ENCODE measurements at places on chromosomes 11 and 22.

DNA sequence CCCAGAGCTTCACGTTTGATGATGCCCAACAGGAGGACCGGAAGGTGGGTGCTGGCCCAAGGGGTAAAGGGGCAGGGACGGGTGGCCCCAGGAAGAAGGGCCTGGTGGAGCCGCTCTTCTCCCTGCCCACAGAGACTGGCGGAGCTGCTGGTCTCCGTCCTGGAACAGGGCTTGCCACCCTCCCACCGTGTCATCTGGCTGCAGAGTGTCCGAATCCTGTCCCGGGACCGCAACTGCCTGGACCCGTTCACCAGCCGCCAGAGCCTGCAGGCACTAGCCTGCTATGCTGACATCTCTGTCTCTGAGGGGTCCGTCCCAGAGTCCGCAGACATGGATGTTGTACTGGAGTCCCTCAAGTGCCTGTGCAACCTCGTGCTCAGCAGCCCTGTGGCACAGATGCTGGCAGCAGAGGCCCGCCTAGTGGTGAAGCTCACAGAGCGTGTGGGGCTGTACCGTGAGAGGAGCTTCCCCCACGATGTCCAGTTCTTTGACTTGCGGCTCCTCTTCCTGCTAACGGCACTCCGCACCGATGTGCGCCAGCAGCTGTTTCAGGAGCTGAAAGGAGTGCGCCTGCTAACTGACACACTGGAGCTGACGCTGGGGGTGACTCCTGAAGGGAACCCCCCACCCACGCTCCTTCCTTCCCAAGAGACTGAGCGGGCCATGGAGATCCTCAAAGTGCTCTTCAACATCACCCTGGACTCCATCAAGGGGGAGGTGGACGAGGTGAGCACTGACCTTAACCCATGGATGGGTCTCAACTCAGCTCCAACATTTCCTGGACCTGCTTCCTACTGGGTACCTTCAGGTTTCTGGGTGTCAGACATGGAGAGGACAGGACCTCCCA is 2.0 kb downstream of the RIC8A start:
- peak; percentile 12 for DNase-seq

DNA sequence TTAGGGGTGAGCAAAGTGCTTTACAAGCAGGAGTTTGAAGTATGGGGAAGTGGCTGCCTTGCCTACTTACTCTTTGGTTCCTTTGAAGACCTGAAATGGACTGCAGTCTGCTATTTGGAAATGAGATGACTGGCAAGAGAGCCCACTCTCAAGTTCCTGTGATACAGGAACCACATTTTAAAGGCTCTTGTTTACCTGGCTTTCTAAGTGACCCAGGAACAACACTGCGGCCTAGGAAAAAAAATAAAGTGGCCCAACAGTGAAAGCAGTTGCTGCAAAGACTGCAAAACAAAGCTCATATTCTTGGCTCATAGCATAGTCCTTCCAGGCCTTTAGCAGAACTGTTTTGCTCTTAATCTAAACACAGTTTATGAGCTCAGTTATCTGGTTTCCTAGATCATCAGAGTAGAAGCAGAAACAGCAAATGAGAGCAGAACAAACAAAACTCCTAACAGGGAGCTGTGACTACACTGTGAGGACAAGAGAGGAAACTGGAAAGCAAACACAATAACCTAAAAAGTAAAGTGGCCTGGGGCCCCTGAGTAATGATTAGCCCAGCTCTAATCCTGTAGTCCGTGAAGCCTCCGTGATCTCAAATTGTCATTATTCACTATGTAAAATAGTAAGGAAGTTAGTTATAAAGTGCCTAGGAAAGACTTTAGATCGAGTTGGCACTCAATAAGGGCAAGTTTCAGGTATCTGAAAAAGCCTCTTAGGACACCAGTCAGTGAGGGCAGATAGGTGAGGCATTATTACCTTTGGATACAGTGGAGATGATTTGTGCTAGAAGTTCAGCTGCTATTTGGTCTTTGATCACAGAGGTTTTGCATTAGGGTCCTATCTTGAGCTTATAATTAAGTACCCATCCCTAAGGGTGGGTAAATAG is 11.5 kb downstream of the CCDC117 start:
- no peak for DNase-seq

GRCh38 chr11:35321111-35321510 is 98.2 kb downstream of the SLC1A2 start:
- DNase-seq: no peak

GRCh38 chr11:35047179-35047578 is 91.8 kb upstream of the CD44 start:
- DNase-seq: no peak

- DNase-seq: no peak
Measured at GRCh38 chr22:36635483-36635882, 68.1 kb downstream of the CACNG2 start.

DNA sequence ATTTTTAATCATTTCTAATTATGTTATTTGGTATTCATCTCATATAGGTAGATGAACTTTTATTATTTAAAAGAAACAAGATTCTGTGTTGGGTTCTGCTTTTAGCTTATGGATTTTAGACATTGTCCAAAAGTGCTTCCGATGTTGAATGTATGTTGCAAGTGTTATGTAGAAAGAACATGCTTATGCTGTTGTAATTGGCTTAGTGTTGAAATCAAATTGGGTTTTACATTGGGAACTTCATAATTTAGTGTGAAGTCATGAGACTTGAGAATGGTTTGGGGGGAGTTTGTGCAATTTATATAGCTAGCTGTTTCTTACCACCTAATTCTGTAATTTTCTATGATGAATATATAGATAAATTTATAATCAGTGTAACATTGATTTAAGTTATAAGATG is 3.6 kb downstream of the MTMR3 start:
- DNase-seq: peak; percentile 49

- DNase-seq: peak; percentile 77
Measured at GRCh38 chr11:14413307-14414069, 54.5 kb upstream of the RRAS2 start.

DNA sequence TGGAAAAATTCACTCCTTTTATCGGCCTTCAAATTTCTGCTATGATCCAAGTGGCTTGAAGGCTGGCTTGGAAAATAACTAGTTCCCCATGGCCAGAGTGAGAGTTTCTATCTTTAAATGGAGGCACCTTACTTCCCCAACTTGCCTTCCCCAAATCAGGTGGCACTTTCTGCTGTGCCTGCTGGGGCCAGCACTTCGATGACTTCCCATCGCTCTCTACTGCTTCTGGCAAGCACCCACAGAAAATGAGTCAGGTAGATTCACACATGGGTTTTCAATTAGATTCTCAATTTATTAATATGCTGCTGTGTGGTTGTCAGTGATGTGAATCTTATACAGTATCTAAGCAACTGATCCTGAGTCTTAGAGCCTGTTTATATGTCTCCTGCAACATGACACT is 398.8 kb upstream of the RAG2 start:
- DNase-seq: no peak

DNA sequence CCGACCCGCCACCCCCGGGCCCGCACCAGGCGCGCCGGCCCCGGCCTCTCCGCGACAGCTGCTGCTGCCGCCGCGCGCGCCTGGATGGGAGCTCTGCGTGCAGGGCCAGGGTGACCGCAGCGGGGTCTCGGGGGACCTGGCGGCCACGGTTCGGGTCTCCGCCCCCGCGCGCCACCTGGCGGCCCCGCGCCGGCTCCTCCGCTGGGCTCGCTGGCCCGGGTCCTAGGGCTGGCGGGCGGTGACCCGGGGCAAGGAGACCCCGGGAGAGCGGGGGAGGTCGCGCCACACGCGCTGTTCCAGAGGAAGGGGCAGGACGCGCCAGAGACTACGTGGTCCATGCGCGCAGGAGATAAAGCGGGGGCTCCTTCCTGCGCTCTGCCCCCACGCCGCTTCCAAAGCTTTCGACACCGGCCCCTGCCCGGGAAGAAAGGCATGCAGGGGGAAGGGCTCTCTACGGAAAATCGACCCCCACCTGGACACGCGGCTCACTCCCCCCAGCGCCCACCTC is 562 bp downstream of the SHANK2 start:
- peak; percentile 52 for DNase-seq

- DNase-seq: no peak
Measured at GRCh38 chr11:120657306-120658070, 145.9 kb downstream of the GRIK4 start.

GRCh38 chr11:119730789-119731386 is 1.9 kb upstream of the NECTIN1 start:
- DNase-seq: no peak

GRCh38 chr11:67301951-67302516 is 1.3 kb upstream of the SSH3 start:
- no peak for DNase-seq

- no peak for DNase-seq
Measured at GRCh38 chr11:79052544-79052943, 388.3 kb downstream of the TENM4 start.

- peak; percentile 80 for DNase-seq
Measured at GRCh38 chr22:27952091-27952490, 33.0 kb upstream of the PITPNB start.

GRCh38 chr11:72704028-72704782 is 30.0 kb upstream of the PDE2A start:
- peak; percentile 44 for DNase-seq

- DNase-seq: no peak
Measured at GRCh38 chr11:101429703-101430540, 153.9 kb downstream of the TRPC6 start.

DNA sequence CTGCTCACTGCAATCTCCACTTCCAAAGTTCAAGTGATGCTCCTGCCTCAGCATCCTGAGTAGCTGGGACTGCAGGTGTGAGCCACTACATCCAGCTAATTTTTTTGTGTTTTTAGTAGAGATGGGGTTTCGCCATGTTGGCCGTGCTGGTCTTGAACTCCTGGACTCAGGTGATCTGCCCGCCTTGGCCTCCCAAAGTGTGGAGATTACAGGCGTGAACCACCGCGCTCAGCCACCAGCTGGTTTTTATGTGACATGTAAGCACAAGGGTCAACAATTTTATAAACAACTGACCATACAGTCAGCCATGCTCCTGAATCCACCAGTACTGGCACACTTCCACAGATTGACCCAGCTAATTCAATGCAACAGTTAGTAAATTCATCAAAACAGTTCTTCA is 526.3 kb upstream of the LRRC4C start:
- no peak for DNase-seq

DNA sequence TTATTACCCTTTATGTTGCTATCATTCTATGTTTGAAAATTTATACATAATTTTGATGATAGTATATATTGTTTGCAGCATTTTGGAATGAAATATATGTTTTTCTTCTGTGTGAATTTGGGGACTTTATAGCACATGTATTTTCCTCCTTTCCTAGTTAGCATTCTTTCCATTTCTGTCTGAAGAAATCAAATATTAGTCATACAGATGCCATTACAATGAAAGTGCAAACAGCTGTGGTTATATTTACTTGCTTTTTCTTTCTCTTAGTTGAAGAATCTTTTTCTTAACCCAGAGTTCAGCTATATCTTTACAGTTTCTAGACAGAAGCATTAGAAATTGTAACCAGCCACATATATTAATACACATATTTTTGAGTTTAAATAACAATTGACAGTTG is 753.1 kb upstream of the ARHGAP42 start:
- peak; percentile 4 for DNase-seq

GRCh38 chr11:2929531-2929949 is 320 bp upstream of the PHLDA2 start:
- DNase-seq: peak; percentile 90

DNA sequence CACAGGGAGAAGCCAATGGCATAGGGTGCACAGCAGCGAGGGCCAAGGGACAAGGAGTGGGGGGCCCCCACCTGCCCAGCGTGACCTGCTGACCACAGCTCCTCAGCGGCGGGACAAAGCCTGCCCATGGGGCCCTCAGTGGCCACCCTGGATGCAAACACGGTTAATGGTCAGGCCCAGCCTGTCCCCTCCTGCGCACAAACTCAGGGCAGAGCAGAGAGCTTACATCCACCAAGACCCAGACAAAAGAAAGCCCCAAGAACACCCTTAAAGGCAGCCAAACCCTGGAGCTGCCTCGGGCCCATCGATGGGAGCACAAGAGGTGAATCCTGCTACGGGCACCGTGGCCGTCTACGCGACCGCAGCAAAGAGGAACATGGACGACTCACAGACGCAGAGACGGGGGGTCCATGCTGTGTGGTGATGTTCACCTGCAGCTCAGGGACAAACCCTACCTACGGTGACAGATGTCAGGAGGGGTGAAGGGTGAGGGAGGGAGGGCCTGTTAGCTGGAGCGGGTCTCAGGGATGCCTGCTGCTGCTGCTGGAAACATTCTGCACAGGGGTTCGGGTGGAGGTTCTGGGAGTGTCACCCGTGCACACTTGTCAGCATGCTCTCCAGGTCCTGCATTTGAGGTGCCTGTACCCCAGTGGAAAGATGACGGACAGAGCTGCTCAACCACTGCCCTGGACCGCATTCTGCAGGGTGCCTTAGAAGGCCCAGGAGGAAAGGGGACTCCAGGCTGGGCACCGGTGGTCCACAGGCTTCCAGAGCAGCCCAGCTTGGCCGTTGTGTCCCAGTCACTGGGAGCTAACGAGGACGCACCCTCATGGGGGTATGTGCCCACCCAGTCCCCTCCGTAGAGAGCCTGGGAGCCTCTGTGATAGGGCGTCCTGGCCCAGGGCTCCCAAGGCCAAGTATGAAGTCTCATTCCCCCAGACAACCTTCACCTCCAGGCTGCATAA is 11.6 kb downstream of the ASCL2 start:
- DNase-seq: no peak

DNA sequence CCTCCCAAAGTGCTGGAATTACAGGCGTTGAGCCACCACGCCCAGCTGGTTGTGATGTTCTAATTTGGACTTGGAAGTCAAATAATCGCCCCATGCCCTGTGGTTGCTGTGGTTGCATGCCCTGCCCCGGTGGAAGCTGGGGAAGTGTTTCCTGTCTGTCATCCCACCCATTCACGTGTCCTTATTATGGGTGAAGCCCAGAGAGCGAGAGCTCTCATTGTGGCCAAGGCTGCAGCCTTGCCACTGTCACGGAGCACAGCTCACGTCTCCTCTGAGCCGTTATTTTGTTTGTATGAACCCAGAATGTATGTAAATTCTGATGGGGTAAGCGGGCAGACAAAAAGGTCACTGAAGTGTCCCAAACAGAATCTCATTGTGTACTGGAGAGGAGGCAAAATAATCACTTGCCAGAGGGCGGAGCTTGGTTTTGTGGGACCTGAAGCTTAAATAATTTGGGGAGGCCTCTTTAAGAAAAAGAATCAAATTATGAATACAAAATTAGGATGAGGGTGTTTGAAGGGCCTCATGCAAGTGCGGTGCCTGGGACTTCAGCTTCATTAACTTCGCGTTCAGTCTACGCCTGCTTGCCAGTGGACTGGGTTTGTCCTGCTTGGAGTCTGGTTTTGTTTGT is 25.8 kb upstream of the TREH start:
- no peak for DNase-seq
